A549 treated with RU486 at 1 μM for 4 hours (cell line): ENCODE measurements at places on chromosomes 1 and 21. TPM values are rescaled to one million over a fixed set of nuclear protein-coding genes. Genes with fewer than 3 reads are reported as not detected.

Gene SPRR3
- total RNA-seq: not detected in 5 replicates

Gene SH2D1B
- 0.05 to 0.37 TPM (median 0.12 TPM) in 4 of 5 replicates, not detected in the other for total RNA-seq

Gene SLC1A7
- total RNA-seq: not detected in 5 replicates

Gene GJA4
- total RNA-seq: not detected in 5 replicates

Gene PRR9
- total RNA-seq: not detected in 5 replicates

Gene OR2L13
- not detected in 5 replicates for total RNA-seq

Gene NR1I3
- not detected in 5 replicates for total RNA-seq

Gene FLG
- not detected in 5 replicates for total RNA-seq

Gene PLCH2
- total RNA-seq: 0.14 to 0.48 TPM (median 0.28 TPM) in 5 replicates

Gene LRRC8C
- total RNA-seq: 9.0 to 17.2 TPM (median 16.4 TPM) in 5 replicates

Gene VCAM1
- total RNA-seq: 0.05 TPM in 2 of 5 replicates, not detected in the others

Gene ETV3L
- total RNA-seq: not detected in 5 replicates
